ENCODE measurements at places on chromosomes 5 and 9.

GRCh38 chr5:168649306-168649705 is 70.1 kb upstream of the PANK3 start:
- no peak for DNase-seq

GRCh38 chr5:38923661-38924451 is 78.0 kb downstream of the OSMR start:
- DNase-seq, result no peak

DNA sequence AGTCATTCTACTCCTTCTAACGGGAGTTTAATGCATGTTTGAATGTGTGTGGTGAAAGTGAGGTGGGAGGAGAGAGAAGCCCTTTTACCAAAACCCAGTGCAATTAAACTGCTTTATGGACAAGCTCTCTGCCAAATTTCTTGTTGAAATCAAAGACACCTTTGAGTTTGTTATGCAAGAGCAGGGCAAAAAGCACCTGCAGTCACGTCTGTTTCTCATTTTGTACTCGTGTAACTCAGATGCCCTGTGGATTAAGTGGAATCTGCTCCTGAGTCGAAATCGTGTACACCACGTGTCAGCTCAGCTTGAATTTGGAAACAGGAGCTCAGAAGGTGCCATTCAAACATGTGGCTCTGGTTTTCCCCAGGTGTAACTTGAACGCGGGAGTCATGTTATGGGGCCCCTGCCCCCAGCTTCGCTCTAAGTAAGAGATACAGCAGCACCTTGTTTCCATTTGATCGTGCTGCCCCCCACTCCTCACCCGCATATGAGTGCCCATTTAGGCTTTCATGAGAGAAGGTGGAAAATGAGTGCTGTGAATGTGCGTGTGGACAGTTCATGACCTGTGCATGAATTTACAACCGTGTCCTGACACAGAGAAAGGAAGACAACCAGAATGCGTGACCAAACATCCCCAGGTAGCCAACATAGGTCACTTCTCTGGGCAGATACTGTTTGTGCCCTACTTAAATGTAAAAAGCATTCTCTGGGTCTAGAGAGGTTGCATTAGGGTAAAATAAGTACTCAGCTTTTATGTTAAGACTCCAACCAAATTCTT is 347.0 kb upstream of the SLC30A5 start:
- DNase-seq, result no peak

DNA sequence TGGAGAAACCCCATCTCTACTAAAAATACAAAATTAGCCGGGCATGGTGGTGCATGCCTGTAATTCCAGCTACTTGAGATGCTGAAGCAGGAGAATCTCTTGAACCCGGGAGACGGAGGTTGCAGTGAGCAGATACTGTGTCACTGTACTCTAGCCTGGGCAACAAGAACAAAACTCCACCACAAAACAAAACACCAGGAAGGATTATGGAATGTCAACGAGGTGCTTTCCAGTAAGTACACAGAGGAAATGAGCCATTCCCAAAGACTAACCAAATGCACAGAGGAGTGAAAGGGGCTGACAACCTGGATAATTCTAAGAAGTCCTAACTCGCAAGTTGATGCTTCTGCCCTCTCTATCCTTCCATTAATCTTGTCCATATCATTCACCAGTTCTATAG is 126.1 kb upstream of the RETREG1 start:
- no peak for DNase-seq

DNA sequence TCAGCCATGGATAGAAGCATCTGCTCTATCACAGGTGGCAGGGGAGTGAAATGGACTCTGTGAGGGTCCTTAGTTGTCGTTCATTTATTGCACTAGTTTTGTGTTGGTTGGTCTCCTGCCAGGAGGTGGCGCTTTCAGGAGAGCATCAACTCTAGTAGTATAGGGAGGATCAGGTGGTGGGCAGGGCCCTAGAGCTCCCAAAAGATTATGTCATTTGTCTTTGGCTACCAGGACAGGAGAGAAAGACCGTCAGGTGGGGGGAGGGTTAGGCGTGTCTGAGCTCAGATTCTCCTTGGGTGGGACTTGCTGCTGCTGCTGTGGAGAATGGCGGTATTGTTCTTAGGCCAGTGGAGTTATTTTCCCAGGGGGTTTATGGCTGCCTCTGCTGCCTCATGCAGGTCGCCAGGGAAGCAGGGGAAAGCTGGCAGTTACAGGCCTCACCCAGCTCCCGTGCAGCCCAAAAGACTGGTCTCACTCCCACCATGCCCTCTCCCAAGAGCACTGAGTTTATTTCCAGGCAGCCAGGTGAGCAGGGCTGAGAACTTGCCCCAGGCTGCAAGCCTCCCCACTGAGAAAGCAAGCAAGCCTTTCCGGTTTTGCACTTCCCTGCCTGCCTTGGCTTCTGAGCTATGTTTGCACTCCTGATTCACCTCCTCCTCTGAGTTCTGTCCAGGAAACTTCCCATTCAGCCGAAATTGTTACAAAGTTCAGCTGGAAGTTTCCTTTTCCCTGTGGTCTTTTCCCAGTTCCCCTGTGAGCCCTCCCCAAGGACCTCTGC is 317.3 kb downstream of the TAF11L14 start:
- no peak for DNase-seq

GRCh38 chr9:33167972-33168461 is 881 bp upstream of the B4GALT1 start:
- no peak for DNase-seq

DNA sequence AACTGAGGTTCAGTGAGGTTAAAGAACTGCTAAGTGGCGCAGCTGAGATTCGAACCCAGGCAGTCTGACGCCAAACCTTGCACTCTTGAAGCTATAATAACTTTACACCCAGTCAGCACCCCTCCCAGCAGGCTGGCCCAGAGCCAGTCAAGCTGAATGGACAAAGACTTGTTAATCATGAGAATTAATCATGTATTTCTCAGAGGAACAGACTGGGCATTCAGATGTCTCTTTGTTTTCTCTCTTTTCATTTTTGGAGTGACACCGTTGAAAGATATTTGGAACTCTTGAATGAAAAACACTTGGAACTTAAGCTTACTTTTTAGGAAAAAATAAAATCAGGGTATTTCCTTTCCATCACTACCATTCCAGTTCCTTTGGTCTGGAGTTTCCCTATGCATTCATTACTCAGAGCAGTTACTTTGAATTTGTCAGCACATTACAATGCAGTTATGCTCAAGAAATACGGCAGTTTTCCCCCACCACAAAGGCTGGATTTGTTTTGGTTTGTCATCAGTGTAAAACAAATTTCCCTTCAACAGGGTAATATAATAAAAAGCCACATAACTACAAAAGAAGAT is 22.6 kb upstream of the MAMDC2 start:
- DNase-seq, result no peak

DNA sequence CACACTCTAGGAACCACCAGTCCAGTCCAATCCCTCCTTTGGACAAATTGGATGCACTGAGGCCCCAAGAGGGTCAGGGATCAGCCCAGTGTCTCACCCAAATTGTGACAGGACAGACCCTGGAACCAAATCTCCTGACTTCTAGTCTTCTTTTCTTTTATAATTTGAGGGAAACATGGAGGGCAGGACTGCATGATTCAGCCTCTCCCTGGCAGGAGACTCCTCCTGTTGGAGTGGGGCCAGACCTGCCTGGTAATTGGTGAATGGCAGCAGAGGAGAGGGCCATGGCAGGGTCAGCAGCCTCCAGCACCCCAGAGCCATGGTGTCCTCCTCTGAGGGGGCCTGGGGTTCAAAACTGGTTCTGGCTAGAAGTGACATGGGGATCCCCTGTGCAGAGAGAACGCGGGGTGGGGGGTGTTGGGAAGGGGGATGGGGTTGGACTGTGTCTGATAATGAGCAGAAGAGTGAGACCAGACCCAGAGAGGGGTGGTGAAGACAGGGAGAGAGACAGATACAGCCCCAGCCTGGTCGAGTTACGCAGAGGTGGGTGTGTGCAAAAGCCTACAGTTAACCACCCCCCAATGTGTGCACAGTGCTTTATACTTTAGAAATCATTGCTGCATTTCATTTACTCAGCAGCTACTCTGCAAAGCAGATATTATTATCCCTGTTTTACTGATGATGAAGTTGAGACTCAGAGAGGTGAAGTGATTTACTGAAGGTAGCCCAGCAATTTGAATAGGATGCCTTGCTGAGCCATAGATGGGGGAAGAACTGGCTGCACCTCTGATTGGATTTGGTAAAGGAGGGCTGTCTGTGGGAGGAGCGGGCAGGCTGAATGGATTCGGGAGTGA is 3.8 kb upstream of the SYNPO start:
- peak; percentile 58 for DNase-seq

GRCh38 chr9:21810881-21811280 is 8.4 kb downstream of the MTAP start:
- DNase-seq, result no peak

- DNase-seq, result no peak
Observed at GRCh38 chr5:147949711-147950573, 43.6 kb upstream of the C5orf46 start.

- DNase-seq, result no peak
Observed at GRCh38 chr5:174552428-174552827, 172.0 kb upstream of the MSX2 start.

All from left hindlimb (tissue), 1 donor.